Activated CD4-positive, alpha-beta T cell treated with anti-CD3 and anti-CD28 coated beads for 36 hours (primary cell): ENCODE measurements at places on chromosomes 4 and X. TPM values are rescaled to one million over a fixed set of nuclear protein-coding genes. Genes with fewer than 3 reads are reported as not detected.
A peak's percentile ranks its signal among the peaks of the same experiment; 100 is the strongest.

- DNase-seq = no peak
These were observed at the start of gene TAF7L for GRCh38 chrX:101290957-101291603. TSS of gene TAF7L (minus strand) at chrX:101291334. CDS start at chrX:101287543, 3,791 bp downstream.

DNA sequence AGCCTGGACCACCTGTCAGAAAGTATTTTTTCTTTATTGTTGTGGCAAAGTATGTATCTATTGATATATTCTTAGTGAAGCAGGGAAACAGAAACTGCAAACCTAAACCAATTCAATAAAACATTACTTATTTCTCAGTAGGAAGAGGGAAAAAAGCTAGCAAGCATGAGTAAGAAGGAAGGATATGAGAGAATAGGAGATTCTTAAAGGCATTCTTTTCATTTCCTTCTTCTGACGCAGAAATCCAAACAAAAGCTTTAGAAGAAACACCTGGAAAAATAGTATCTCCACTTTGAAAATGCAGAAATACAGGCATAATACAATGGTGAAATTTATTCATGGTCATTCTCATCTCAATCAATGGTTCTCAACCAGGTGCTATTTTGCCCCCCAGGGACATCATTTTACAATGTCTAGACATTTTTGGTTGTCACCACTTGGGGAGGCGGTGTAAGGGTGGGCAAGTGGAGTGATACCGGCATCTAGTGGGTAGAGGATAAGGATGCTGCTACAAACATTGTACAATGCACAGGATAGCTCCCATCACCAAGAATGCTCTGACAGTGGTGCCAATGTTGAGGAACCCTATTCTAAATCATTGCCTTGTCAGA lies 21.7 kb upstream of the ATXN3L start:
- DNase-seq = peak; percentile 7

DNA sequence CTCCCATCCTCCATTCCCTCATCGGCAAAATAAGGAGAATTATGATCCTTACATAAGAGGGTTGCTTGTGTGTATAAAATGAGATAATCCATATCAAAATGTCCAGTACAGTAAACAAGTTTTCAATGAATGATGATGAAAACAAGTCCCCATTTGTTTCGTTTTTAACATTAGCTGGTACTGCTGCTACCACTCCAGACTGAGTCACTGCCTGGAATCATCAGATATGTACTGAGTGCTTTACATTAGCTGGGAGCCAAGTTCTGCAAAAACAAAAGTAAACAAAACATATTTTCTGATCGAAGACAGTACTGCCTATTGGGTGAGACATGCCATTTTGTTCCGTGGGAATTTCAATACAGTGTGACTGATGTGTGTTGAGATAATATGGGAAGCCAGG lies 123.2 kb upstream of the IGFBP7 start:
- no peak for DNase-seq

DNA sequence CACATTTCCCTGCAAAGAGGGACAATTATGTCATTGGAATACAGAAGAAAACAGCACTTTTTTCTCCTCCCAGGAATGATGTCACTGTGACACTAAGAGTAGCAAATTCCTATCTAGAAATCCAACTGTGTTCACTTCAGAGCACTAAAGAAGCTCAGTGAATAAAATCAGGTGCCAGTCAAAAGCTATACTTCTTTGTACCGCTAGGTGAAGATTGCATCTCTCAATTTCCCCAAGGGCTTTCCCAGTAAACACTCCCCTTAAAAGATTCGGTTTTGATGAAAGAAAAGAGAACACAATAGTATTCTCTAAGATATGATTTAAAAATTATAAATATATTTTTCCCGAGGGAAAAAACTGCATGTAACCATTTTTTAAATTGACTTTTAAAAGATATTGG lies 104.7 kb upstream of the MID1 start:
- DNase-seq = no peak

GRCh38 chrX:78822157-78822690 lies 74.7 kb downstream of the LPAR4 start:
- DNase-seq = no peak

Gene PRPS1
- 112 TPM for total RNA-seq

Gene TCP11X2
- total RNA-seq = not detected

DNA sequence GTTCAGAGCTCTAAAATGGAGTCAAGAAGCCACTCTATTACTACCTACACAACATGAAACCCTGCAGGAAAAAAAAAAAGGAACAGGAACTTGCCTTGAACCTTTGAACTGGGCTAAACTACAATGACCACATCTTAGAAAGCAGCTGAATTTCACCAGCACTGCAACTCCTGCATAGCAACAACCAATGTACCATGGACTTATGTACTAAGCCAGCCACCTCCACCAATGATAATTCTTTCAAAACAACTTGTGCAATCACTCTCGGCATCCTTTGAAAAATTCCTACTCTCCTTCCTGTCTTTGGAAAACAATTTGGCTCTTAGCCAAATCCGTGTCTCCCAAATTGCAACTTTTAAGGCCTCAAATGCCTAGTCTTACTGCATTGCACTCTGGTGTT lies 26.8 kb upstream of the FMR1 start:
- no peak for DNase-seq

Gene SYNPO2
- total RNA-seq = 0.16 TPM

GRCh38 chrX:15017491-15017890 lies 144.3 kb downstream of the MOSPD2 start:
- no peak for DNase-seq

DNA sequence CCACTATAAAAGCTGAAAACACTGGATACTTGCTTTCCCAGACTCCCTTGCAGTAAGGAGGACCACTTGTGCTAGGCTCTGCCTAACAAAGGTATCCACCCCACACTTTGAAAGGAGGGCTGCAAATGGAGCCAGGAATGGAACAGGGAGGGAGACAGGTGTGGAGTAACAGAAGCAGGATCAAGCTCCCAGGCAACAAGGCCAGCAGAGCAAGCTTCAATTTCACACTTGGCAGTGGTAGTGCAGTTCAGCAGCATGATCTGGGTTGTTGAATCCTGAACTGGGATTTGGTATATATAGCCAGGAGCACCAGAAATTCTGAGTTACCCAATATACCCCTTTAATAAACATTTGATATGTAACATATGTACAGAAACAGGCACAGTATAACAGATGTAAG lies 9.8 kb downstream of the LAMP2 start:
- DNase-seq = no peak

DNA sequence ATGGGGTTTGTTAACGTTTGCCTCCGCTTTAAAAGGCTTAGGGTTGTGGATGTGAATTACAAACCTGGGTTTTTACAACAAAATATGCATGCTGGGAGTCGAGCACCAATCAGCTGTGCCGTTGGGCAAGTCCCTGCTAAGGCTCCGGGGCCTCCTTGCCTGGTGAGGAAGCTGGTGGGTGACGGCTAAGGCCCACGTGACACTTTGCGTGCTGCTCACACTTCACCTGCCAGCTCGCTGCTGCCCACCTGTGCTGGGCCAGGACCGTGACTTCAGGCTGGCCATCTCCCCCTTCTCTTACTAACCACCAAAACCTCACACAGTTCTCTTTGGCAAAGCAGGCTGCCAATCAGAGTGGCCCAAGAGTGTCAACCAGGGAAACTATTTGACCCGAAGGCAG lies 178.3 kb downstream of the AFAP1 start:
- DNase-seq = no peak

Gene MAPK10
- not detected for total RNA-seq

GRCh38 chrX:20251691-20252090 lies 15.0 kb downstream of the RPS6KA3 start:
- no peak for DNase-seq

GRCh38 chr4:184147858-184148737 lies 69.6 kb downstream of the ENPP6 start:
- no peak for DNase-seq

Gene ARHGAP36
- total RNA-seq = not detected

GRCh38 chrX:148609515-148610327 lies 109.3 kb downstream of the AFF2 start:
- DNase-seq = peak; percentile 3
